Activated CD4-positive, alpha-beta memory T cell treated with anti-CD3 and anti-CD28 coated beads for 36 hours (primary cell): ENCODE measurements at places on chromosomes 12 and 14. TPM values are rescaled to one million over a fixed set of nuclear protein-coding genes. Genes with fewer than 3 reads are reported as not detected.

- no peak overlapping the region for H3K27ac ChIP-seq
- no peak overlapping the region for H3K4me3 ChIP-seq
- peaks cover 23% of the 10 kb centered on the region for H3K4me1 ChIP-seq
Observed at GRCh38 chr14:55450124-55450523, 9.7 kb upstream of the TBPL2 start.

The INSM2 gene
- not detected for total RNA-seq

- H3K4me1 ChIP-seq: peaks cover 2% of the 10 kb centered on the region
- peaks cover 17% of the 10 kb centered on the region for H3K27me3 ChIP-seq
- H3K36me3 ChIP-seq: no peaks in the 10 kb centered on the region
- H3K4me3 ChIP-seq: no peak overlapping the region
Observed at GRCh38 chr12:58914457-58914856, 5.8 kb downstream of the LRIG3 start.

The HVCN1 gene
- 4.1 TPM for total RNA-seq

GRCh38 chr12:70733385-70733784 lies 96.2 kb upstream of the PTPRB start:
- no peak overlapping the region for H3K27ac ChIP-seq
- no peaks in the 10 kb centered on the region for H3K36me3 ChIP-seq
- no peak overlapping the region for H3K4me3 ChIP-seq
- DNase-seq: no peak

- no peak for DNase-seq
- H3K27me3 ChIP-seq: peaks cover 14% of the 10 kb centered on the region
- no peak overlapping the region for H3K4me3 ChIP-seq
Observed at GRCh38 chr14:72052356-72052755, 120.1 kb downstream of the RGS6 start.
